Ovary (tissue), 10 donors: ENCODE measurements at places on chromosomes 6 and 20. TPM values are rescaled to one million over a fixed set of nuclear protein-coding genes. Genes with fewer than 3 reads are reported as not detected.

MLN gene
- total RNA-seq = not detected

- DNase-seq = no peak
- no peaks in the 10 kb centered on the region for H3K4me1 ChIP-seq
- H3K27me3 ChIP-seq = no peaks in the 10 kb centered on the region
- H3K27ac ChIP-seq = no peak overlapping the region
These were observed 36.8 kb downstream of the C6orf118 start for GRCh38 chr6:165272585-165272984.

DNA sequence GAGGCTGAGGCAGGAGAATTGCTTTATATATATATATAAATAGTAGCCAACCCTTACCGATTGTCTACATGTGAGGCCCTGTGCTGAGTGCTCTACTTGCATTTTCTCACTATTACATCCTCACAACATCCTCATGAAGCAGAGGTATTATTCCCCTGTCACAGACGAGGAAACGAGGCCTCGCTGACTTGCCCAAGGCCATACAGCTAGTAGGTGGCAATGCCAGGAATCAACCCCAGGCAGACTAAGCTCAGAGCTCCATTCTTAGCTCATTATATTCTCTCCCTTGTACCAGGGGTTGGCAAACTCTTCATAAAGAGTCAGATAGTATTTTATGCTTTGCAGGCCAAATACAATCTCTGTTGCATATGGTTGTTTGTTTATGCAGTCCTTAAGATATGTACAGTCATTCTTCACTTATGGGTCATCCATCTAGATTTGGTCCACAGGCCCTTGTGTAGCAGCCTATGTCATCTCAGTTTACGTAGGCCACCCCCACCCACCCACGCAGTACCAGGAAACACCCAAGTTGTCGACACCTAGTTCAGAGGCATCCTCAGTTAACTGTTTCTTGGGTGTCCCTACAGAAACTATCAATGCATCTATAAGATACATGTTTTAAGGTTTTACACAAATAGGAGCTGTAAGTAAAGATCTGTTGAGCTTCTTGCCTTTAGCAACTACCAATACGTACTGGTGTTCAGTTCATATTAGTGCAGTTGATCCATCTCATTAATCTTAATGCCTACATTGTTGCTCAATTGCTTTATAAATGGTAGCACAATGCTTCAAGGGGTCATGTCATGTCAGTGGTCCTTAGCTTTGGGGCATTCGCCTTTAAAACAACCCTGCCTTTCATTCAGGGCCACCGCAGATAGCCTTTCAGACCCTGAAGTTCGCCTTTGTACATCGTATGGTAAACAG, 3.0 kb downstream of the CASS4 start:
- H3K36me3 ChIP-seq = no peaks in the 10 kb centered on the region
- no peaks in the 10 kb centered on the region for H3K27me3 ChIP-seq
- H3K27ac ChIP-seq = no peak overlapping the region
- H3K4me3 ChIP-seq = no peak overlapping the region
- H3K4me1 ChIP-seq = peaks cover 14% of the 10 kb centered on the region

- H3K4me3 ChIP-seq = no peak overlapping the region
- H3K36me3 ChIP-seq = no peaks in the 10 kb centered on the region
- no peak for DNase-seq
- H3K4me1 ChIP-seq = no peaks in the 10 kb centered on the region
These were observed 279.3 kb downstream of the BMP7 start for GRCh38 chr20:56986931-56987720.
